DMS53 (cell line): ENCODE measurements at places on chromosomes 1 and 21.

DNA sequence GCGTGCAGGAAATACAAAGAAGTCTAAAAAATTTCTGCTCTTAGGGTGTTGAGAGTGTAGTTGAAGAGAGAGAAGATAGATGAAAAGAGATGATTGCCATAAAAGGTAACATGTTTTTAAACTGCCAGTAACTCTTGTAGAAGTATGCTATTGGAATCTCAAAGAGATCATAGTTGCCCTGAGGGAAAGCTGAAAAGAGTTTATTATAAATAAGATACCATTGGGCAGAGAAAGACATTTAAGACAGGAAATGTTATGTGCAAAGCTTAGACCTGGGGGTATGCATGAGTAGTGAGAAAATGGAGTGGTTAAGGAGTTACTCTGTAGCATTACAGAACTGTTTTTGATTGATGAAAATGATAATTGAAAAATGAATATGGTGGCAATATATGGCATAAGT is 17.6 kb downstream of the GABPA start:
- DNase-seq, result no peak

GRCh38 chr1:245298781-245299180 is 144.0 kb downstream of the KIF26B start:
- no peak for DNase-seq

DNA sequence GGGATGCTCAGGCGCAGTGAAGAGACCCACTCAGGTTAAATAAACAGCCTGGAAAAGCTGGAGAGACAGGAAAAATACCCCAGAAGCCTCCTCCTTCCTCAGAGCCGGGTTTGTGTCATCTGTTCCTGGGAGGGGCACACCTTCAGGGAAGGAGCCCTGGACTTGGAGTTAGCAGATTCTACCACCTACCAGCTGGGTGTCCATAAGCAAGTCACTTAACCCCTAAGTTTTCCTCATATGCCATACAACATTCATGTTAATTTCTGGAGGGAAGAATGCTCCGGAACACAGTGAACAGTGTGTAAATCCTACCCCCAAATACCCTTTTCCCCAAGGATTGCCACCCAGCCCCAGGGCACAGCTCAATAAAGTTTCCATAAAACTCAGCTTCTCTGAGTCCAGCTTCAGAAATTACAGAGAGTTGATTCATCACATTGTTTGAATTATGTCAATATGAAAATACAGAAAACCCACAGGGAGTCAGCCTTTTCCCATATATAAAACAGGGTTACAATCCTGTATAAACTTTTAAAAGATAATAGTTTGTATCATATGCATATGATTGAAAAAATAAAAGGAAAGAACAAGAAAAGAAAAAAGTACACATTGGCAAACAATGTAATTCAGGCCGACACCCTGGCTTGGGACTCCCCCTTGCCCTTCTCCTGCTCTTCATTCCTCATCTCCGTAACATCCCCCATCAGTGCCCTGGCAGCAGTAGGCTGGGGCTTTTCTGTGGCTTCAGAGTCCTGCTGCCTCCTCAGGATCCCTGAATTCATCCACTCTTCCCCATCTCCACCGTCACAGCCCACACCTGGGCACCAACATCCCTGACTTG is 291.8 kb upstream of the USP24 start:
- DNase-seq, result no peak

GRCh38 chr1:76463849-76464248 is 389.3 kb downstream of the ST6GALNAC3 start:
- DNase-seq, result no peak

DNA sequence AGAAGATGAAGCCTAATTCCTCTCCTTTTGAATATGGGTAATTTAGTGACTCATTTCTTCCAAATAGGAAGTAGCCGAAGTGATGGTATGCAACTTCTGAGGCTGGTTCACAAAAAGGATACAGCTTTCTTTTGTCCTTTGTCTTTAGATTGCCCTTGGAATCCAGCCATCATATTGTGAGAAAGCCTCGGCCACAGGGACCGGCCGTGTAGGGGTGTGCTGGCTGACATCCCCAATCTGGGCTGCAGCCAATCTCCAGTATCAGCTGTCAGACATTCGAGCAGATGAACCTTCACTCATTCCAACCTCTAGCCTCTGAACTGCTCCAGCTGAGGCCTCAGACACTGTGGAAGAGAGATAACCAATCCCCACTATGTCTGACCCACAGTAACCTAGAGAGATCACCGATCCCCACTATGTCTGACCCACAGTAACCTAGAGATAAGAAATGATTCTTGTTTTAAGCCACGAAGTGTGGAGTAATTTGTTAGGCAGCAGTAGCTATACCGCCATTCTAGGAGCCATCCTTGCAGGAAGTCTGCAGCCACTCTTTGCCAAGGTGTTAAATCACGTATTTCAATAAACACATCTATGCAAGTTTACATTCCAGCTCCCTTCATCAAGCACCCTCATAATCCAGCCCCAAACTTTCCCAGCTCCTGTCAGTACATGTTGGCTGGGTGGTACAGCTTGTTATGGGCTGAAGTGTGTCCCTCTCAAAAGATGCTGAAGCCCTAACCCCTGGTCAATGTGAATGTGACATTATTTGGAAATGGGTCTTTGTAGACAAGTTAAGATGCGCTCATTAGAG is 2.9 kb upstream of the DIP2A start:
- no peak for DNase-seq

DNA sequence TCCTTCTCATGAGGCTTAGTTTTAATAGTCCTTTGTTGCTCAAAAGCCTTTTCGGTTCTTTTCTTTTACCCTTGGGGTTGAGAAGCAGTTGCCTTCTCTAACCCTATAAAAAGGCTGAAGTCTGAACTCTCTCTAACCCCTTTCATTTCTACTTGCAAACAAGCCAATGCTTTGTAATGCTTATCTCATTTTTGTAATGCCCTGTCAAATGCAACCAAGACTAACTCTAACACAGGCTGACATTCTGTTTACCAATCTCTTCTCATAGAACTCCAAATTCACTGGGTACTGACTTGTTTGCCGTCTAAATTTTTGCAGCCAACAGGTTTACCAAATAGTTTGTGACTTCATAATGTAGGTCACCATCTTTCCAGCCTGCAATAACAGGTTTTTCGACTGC is 233.9 kb upstream of the SNX7 start:
- no peak for DNase-seq

DNA sequence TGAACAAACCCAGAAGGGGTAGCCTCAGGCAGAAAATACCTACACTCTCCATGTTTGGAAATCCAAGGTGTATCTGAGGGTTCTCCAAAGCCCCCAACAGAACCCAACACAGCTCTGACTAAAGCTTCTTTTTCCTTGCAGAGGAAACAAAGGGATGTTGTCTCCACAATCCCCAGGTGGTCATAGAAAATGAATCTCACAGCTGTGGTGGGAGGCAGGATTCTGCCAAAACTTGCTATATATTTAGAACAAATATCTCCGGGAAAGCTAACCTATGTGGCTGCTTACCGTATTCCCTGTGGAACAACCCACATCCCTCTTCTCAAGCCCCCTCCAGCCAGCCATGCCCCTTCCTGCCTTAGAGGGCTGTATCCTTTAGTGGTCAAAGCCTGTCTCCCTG is 406.1 kb downstream of the PRDM2 start:
- no peak for DNase-seq

- no peak for DNase-seq
Observed at GRCh38 chr21:38760762-38761155, 45.0 kb upstream of the ETS2 start.

GRCh38 chr1:180040034-180040433 is 85.4 kb downstream of the CEP350 start:
- no peak for DNase-seq

DNA sequence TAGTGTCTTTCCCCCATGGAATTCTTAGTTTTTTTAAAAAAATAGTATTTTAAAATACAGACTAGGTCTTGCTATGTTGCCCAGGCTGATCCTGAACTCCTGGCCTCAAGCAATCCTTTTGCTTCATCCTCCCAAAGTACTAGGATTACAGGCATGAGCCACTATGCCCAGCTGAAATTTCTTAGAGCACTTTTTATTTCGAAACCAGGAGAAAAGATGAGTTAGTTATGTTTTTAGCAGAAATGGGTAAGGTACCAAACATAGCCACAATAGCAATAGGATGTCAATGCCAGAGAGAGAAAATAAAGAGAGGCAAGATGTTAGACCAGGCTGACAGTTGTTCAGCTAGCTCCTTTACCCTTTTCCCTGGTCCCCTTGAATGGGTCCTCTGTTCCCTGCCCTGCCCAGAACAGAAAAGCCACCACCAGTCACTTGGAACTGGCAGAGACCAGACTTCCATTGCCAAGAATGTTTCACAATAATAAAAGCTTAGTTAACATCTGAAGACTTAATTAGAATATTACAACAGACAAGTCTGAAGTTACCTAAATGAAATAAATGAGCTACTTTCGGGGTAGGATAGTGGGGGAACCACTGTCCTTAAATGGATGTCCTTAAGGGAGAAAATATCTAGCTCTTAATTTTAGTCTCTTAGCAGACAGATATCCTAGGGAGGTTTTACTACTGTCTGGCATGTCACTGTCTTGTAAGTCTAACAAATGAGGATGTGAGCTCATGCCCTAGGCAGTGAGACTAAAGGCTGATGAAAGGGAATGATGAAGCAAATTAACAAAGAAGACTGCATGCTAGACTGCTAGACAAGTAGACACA is 54.3 kb downstream of the ABL2 start:
- no peak for DNase-seq

DNA sequence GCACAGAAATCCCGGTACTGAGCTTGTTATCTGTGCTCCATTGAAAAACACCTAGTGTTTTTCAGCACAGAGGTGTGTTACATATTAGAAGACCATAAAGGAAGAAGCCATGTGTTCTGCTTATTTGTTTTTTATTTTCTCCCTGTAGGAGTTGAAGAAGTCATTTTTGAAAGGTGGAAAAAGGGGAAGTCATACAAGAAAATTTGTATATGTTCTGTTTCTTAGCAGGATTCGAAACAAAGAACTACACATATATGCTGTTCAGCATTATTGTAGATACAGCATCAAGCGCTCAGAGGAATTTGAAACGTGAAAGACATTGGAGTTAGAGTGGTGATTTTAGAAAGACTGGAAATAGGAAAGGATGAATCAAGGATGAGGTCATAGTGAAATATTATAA is 345.3 kb upstream of the ADGRL2 start:
- no peak for DNase-seq

DNA sequence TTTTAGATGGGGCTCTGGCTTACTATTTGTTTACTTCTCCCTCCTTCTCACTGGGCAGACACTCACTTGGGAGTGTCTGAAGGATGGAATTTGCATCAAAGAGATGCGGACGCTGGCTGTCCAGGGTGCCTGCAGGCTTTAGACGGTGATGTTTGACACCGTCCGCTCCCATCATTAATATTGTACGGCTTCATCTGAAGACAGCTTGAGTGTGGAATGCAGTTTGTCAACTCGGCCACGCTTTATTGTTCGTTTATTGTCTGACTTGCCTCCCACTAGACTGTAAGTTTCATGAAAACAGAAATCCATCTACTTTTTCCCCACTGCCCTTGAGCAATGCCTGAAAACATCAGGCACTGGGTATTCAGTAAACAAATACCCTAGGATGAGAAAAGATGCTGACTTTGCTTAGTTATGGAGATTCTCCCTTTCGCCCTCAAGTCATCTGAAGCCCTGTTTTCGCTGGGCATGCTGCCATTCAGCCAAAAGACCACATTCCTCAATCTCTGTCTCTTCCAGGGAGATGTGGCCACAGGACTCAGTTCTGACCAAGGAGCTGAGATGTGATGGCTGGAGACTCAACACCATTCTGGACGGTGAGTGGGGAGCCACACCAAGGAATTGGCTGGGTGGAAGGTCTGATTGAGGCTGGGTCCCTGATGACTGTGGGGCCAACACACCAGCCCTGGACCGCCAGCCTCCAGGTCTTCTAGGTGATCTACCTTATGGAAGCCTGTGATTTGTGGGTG is 87.6 kb downstream of the BCAR3 start:
- DNase-seq, result no peak

DNA sequence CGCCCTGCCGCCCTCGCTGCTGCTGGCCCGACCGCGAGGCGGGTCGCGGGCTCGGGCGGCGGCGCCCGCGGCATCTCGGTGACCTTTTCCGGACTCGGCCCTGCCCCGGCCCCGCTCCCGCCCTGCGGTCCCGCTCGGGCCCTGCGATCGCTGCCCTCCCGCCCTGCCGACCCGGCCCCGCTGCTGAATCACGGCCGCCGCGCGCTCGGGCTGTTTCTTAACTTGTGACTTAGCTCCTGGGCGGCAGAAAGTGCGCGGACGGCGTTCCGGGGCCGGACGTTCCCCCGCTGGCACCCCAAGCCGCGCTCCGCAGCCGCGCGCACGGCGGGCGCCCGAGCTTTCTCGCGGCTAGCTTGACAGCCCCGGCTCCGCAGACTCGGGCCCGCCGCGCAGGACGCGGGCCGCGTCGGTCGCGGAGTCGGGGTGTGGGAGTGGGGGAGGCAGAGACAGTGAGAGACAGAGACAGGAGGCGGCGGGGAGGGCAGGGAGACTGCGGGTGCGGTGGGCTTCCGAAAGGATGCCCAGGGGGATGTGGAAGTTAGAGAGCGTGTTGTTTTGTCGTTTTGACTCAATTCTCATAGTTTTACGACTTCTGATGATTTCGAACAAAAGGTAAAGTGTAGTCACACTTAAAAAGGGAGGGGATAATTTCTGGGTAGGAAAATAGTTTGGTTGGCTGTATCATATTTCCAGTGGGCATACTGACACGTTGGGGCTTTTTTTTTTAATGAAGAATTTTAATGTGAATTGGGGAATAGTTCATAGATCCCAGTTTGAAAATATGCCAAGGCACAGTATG is 49.8 kb downstream of the PRDM2 start:
- peak; percentile 80 for DNase-seq

- no peak for DNase-seq
Observed at GRCh38 chr1:231679109-231679508, 52.5 kb downstream of the DISC1 start.

GRCh38 chr1:16213013-16213412 is 561 bp upstream of the ARHGEF19 start:
- peak; percentile 61 for DNase-seq

DNA sequence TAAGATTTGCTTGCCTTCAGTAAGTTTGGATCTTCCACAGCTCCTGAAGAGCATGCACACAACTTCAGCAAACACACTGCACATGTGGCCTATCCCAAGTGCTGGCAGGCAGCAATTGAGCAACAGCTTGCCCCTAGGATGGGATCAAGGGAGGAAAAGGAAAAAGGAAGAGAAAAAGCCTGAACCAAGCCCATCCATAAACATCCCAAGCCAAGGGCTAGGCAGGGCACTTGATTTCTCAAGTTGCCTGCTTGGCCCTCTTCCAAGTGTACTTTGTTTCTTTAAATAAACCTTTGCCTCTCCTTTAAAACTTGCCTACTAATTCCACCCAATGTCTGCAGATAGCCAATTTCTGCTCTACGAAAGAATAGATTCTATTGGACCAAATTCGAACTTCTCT is 49.0 kb upstream of the OLFM3 start:
- DNase-seq, result peak; percentile 55

GRCh38 chr1:8533124-8533523 is 215.2 kb downstream of the SLC45A1 start:
- DNase-seq, result no peak

GRCh38 chr1:107016376-107016978 is 40.0 kb upstream of the PRMT6 start:
- DNase-seq, result peak; percentile 6
